ENCODE measurements at places on chromosomes 2 and 18.

DNA sequence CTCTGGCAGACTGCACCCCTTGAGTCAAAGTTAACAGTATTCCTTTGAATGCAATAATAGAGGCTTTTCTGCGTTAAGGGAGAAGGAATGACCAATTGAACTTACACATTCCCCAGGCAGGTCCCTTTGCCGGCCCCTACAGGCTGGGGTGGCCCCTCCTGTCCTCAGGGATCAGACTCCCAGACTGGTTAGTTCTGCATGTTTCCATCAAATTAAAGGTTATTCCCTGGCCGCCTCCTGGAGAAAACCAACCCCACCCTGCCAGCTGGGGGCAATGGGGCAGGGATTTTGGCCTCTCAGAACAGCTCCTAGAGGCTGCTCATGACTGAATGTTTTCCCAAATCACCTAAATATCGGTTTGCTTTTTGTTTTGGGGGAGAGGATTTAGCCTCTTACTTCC lies 199.6 kb downstream of the MGAT5 start:
- no peak for DNase-seq

- DNase-seq = no peak
Measured at GRCh38 chr2:227004482-227004881, 159.5 kb downstream of the COL4A4 start.

DNA sequence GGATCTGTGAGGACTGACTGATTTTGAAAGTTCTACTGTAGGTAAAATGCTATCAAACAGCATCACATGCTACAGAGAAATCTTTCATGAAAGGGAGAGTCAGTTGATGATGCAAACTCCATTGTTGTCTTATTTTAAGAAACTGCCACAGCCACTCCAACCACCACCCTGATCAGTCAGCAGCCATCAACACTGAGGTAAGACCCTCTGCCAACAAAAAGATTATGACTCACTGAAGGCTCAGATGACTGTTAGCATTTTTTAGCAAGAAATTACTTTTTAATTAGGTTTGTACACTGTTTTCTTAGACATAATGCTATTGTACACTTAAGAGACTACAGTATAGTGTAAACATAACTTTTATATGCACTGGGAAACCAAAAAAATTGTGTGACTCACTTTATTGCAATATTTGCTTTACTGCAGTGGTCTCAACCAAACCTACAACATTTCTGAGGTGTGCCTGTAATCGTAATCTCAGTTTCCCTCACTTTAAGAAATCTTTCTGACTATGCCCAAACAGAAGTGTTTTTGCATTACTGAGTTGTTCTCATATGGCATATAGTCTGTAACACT lies 42.8 kb downstream of the METTL8 start:
- DNase-seq = no peak

DNA sequence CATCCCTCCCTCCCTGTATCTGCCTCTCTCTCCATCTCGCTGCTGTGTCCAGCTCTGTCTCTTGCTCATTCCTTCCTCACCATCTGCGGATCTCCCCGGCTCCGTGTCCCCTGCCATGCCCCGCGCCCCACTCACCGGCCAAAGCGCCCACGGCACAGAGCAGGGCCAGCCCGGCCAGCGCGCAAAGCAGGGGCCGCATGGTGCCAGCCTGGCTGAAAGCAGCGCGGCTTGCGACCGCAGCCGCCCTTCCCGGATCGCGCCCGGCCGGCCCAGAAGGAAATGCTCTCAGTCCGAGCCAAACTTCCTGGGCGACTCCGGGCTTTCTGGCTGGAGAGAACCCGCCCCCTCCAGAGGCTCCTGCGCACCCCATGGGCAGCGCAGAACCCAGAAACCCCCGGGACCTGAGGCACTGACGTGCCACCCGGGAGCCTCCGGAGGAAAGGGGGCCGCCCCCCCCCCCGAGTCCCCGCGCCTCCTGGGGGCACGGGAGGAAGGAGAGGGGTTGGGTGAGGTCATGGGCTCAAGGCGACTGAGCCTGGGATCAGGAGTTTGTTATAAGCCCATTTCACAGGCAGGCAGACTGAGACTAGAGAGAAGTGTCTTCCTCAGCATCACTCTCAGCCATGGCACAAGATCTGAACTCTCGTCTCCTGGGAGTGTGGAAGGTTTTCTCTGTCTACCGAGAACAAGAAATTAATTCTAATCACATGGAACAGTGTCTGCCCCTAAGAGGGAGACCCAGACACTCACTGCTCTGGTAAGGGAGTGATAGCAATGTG lies 45.2 kb upstream of the RAB6C start:
- DNase-seq = no peak

- DNase-seq = no peak
Measured at GRCh38 chr2:125874564-125874963, 781.4 kb upstream of the GYPC start.

GRCh38 chr18:76524900-76525698 lies 30.1 kb upstream of the ZNF516 start:
- DNase-seq = peak; percentile 17

DNA sequence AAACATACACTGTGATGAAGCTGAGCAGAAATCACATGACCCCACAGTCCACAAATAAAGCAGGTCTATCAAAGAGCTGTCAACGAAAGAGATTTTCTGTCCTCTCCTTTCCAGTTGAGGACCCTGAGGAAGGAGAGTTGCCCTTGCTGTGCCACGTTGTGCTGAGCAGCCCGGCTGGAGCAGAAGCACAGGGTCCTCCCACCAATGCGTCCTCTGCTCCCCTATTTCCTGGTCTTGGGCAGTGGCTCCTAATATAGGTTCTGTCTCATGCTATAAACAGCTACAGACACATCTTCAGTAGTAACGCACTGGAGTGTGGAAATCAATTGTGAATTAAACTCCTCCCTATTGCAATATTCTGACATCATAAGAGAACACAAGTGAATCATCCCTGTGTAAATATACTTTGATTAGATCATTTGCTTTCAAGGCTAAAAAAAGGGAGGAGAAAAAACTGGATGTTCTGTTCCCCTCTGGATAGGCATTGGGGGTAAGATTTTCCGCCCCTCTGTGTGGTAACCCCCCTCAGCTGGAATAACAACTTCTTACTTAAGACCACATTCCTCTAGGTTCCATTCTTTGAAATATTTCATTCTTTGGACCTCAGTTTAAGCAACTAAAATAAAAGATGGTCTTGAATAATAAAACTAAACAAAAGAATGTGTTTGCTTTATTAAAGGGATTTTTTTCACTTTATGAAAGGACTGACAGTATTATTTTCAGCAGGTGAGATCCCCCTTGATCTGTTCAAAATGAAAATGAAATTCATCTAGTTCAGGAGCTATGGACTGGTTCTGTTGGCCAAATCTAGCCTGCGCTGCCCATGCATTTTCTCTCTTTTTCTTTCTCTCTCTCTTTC lies 8.3 kb upstream of the RHOB start:
- no peak for DNase-seq

DNA sequence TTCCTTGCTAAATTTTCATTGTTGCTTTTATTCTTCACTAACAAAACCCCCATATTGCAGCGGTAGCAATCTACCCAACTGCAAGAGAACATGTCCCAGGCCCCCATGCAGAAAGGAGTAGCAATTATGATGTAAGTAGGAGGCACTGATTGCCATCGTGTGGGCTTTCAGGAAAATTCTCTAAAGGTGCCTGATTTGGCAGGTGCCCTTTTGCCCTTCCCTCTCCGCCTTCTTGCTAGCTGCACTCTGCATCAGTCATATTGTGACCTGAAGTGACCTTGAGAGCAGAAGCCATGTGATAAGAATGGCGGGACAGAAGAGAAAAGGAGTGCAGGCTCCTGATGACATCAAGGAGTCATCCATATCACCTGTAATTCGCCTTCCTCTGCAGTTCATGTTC lies 112.1 kb downstream of the NCKAP5 start:
- no peak for DNase-seq

DNA sequence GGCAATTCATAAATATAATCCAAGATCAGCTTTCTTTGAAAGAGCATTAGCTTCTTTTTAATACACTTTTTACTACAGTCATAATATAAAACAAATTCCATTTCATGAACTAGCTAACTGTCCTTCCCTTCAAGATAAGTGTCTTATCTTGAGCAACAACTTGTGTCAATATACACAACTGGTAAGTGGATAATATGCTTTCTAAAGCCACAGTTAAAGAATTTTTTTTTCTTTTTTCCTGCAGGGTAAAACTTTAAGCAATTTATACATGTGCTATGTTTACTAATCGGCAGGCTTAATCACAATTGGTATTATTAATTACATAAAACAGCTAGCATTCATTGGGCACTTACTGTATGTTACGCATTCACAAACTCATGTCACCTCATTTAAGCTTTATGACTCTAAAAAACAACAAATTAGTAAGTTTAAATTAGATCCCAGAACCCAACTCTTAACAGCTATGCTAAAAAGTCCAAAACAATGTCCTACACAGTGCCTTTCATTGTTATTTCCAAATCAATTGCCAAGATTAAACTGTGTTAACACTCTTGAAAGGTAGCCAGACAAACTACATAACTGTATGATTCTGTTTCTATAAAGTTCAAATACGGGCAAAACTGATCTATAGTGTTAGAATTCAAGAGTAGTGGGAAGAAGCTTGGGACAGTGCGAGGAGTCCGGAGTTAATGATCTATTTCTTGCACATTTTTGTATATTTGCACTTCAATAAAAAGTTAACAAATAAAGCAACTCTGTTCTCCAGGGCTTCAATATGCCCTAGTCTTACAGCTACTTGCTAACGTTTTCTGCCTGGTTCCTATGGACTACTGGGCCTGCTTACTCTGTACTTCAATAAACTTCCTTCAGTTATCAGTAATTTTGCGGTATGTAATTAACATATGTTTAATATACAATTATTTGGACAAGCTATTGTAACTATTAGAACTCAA lies 6.0 kb downstream of the TXNL1 start:
- no peak for DNase-seq

GRCh38 chr2:19580264-19580663 lies 221.8 kb upstream of the OSR1 start:
- DNase-seq = no peak

GRCh38 chr18:38576349-38576748 lies 1010.8 kb upstream of the CELF4 start:
- no peak for DNase-seq

- DNase-seq = peak; percentile 52
Measured at GRCh38 chr2:131105950-131106801, 1.0 kb downstream of the PLEKHB2 start.

DNA sequence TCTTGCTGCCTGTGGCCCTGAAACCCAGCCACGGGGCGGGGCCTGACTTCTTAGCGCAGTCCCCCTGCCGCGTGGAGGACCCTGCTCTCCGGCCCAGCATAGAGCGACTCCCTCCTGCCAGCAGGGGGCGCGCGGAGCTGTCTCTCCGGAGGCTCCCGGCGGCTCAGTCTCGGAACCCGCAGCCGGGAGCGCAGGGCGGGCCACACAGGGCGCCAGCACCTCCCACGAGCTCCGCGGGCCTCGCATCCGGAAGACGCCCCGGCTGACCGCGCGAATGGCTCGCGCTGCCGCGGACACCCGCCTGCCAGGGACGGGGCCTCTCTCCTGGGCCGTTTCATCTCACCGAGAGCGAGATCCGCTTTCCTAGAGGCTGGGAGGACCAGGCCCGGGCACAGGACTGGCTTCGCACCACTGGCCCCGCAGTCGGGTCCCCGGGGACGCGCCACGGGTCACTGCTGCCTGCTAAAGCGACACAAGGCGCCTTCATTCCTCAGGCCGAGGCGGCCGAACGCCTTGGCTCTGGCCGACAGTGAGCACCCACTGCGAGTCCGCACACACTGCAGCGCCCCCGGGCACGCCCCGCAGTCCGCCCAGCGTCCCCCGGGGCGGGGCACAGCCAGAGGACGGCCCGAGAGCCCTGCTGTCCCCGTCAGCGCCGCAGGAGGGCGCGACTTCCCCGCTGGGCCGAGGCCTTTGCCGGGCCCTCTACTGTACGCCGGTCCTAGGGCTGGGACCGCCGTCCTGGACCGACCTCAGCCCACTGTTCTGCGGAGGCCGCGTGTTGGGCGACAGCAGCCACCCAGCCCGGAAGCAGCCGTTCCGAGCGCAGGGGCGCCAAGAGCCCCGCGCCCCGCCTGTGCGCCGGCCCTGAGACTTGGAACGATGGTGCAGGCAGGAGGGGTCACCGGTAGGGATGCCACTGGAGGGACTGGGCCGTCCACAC lies 39.0 kb upstream of the ARHGEF4 start:
- DNase-seq = peak; percentile 90

- DNase-seq = no peak
Measured at GRCh38 chr2:216279459-216279858, 92.8 kb downstream of the MARCHF4 start.

DNA sequence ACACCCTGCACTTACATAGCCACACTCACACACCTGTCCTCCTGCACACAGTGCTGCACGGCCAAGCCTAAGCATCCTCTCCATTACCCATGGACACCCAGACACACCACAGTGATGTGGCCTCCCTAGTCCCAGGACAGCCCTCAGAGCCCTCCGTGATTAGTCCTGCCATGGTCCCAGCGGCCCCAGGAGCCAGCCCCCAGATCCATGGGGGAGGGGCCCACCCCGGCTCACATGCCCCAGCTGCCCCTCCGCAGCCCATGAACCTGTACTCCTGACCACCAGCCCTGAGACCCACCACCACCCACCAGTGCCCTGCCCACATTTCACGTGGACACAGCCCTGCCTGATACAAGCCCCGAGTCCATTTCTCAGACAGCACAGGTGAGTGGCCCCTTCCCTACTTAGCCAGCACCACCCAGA lies 8.1 kb upstream of the DUSP2 start:
- no peak for DNase-seq

DNA sequence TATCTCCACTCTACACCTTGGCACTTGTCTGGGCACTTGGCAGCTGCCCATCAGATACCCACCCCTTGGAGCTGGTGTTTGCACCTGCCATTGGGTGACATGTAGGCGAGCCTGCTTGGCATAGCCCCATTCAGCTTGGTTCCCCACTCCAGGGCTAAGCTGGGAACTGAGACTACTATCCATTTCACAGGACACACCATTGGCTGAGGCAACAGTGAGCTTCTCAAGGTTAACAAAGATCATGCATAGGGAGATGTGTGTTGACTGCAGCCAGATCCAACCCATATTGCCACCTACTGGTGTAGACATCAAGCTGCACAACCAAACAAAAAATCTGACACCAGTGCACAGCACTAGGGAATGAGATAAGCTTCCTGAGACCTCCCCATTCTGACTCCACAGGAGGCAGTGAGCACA lies 1389.8 kb upstream of the TMEFF2 start:
- peak; percentile 30 for DNase-seq

DNA sequence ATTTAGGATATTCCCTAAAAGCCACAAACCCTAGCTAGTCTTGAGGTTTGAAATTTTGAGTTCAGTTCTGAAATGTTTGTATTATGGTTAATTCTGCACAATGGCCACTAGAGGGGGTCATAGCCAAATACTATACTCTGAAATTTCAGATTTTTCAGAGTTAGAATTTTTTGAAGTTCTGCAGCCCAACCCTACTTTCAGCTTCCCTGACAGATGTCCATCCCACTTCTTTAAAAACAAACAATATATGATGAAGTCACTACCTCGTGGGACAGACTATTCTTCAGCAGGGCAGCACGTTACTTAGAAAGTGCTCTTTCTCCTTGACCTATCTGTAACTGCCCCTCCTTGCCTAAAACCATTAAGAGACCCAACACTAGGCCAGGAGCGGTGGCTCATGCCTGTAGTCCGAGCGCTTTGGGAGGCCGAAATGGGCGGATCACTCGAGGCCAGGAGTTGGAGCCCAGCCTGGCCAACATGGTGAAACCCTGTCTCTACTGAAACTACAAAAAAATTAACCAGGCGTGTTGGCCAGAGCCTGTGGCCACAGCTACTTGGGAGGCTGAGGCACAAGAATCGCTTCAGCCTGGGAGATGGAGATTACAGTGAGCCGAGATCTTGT lies 48.2 kb upstream of the PAPOLG start:
- peak; percentile 60 for DNase-seq

- no peak for DNase-seq
Measured at GRCh38 chr2:111231532-111232252, 111.0 kb downstream of the BCL2L11 start.

GRCh38 chr2:117058366-117058765 lies 756.1 kb upstream of the DDX18 start:
- DNase-seq = no peak

Data from B cell (primary cell).